SHP77 (cell line): ENCODE measurements at places on chromosomes 4 and X.

GRCh38 chr4:185872747-185873380, 60.9 kb upstream of the SORBS2 start:
- DNase-seq = no peak

- DNase-seq = no peak
Observed at GRCh38 chrX:131734621-131735020, 190.7 kb downstream of the OR13H1 start.

DNA sequence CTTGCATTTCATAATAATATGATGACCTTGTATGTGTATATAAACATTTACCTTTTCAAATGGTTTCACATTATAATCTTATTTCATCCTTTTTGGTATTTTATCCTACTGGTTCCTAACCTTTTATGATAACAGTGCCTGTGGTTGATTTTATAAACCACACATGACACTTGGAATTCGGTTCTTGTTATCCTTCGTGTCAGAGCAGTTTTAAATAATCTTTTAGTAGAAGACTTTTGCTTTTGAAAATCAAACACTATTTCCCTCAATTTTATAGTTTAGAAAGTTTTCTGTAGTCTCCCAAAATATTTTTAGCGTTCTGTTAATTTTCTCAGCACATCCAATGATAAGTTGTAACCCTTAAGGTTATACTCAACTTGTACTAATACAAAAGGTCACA, 676.8 kb downstream of the RAPGEF2 start:
- no peak for DNase-seq

- DNase-seq = no peak
Observed at GRCh38 chr4:106041294-106042002, 146.2 kb downstream of the NPNT start.

DNA sequence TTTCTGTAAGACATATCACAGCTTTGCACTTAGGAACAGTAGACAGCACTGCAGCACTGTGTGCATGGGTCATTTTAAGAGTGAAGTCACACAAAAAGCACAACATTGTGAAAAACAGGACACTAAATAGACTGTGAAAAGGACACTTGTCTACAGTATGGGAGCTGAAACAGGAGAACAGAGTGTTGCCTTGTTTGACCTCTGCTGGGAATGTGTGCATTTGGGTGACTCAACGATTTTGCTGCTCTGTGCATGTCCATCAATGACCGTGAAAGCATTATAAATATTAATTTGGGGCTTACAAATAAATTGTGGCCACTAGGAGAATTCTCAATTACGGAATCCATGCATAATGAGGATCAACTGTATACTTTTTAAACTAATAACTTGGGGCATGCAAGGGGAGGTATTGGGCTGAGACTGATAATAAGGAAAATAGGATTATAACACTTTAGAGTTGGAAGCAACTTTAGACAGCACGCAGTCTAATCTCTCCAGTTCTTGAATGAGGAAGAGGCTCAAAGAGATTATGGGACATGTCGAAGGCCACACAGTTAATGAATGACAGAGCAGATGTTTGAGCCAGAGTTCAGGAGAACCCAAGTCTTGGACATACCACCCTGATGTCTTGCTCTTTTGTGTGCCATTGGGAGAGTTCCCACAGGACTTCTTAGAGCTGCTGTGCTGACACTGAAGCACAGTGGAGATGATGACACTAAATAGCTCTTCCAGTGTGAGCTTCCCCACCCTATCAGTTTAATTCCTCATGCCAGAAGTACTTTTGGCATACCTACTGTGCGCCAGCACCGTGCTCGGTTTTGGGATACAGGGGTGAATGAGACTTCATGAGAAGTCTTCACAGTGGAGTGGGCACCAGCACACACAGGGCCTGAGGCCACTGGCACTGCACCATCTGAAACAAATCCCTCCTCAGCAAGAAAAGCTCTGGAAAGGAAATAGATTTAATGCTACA, 79.3 kb downstream of the FRAS1 start:
- DNase-seq = no peak

GRCh38 chr4:83393908-83394307, 59.3 kb upstream of the HPSE start:
- DNase-seq = no peak

GRCh38 chrX:43633757-43634156, 22.3 kb upstream of the MAOA start:
- no peak for DNase-seq

- no peak for DNase-seq
Observed at GRCh38 chr4:4890574-4891255, 31.2 kb downstream of the MSX1 start.
